ENCODE measurements at places on chromosomes 11 and 22.

DNA sequence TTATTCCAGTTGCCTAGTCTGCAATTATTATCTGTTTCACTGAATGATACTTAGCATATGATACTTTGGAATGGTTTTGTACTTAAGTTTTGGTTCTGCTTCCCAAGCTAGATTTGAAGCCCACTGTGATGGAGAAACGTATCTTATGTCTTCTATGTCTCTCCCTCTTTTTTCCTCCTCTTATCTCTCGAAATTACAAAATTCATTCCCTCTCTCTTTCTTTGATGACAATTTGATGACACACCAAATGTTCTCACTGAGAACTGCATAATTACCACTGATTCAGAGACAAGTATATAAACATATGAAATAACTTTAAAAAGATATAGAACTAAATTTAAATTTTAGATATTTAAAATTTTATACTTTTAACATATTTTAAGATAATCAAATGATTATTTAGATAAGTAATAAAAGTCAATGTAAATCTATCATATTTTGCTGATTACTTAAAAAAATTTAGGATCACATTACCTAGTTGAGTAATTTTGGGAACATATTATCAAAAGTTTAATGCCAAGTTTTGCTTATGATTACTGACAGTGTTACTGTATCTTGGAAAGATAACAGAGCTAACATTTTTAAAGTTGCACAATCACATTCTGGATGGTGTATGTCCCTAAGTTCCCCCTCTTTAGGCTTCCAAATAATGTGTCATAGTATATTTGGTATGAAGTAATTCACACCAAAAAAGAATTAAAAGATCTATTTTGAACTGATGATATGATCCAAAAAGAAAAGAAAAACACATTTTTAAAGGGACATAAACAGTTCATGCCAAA, 255.3 kb downstream of the SBF2 start:
- DNase-seq = no peak

- DNase-seq = peak; percentile 14
Observed at GRCh38 chr22:38614332-38615063, 41.7 kb downstream of the FAM227A start.

DNA sequence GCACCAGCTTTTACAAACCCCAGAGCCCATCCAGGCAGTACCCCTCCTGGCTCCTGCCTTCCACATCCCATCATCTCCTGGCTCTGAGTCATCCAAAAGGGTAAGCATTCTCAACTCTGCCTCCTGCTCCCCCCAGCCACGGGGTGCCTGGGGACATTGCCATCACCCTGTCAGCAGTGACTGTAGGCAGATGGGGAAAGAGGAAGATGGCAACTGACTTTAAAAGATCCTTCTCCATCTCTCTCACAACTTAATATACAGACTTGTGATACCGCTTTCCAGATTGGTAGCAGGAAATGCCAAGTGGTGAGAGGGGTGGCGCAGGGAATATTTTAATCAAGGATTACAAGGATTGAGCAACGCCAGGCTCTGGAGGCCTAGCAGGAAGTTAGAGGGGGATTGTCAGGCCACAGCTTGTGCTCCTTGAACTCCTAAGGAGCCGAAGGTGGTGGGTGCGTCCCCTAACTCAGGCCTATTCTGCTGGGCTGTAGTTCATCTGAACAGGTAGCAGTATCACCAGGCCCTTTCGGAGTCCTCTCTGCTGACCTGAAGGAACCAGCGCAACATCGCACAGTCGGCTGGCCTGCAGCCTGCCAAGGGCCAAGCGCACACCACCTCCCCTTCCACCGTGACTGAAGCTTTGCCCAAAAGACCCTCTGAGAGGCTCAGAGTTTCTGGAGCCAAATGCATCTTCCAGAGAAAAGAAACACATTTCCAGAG, 83.3 kb downstream of the ZC3H12C start:
- DNase-seq = peak; percentile 56

DNA sequence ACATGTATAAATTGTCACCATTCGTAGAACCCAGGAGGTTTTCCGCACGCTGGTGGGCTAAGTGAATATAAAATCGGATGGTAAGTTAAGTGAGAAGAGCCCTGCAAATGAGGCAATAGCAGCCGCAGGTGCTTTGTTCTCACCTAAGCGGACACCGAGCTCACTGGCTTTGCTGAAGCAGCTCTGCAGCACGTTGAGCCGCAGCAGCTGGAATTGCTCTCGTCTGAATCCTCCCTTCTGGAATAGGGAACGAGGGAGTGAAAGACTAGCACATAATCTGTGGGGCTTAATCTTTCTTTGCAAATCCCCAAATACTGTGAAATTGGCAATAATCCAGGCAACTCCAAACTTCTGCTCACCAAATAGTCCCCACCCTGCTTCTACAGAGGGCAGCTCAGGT, 488.1 kb downstream of the NTM start:
- no peak for DNase-seq

DNA sequence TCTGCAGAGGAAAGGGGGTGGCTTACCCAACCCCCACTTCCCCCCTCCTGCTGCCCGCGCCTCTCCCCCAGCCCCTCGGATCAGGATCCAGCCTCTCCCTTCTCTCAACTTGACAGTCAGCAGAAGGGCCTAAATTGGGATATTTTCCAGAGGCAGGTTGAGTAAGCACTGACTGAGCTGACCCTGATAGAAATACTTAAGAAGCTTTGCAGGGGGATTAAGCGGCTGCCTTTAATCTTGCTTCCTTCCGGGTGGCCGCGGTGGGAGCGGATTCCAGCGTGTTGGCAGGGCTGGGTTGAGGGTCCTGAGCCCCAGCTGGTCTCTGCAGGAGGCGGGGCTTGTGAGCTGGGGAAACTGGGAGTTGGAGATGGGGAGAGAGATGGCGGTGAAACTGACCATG, 445.2 kb downstream of the NTM start:
- DNase-seq = no peak

DNA sequence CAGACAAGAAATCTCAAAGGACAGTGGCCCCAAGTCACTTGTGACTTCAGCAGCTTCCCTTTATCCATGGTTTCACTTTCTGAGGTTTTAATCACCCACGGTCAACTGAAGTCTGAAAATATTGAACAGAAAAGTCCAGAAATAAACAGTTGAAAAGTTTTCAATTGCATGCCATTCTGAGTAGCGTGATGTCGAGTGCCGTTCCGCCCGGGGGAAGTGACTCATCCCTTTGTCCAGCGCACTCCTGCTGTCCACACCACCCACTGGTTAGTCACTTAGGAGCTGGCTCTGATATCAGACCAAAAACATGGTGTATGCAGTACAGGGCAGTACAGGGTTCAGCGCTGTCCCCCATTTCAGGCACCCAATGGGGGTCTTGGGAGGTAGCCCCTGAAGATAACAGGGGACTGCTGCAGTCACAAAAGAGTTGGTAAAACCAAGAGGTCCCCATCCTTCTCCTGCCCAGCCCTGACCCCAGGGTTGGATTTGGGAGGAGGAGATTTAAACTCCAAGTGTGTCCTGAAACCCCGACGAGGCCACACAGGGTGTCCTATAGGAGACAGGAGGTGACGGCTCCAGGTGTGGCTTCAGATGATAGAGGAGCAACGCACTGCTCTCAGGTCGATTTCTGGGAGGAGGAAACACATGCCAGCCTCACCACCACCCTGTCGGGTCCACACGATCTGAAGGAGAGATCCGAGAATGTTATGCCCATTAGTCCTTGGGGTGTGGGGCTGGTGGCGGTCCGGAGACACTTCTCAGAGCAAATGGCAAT, 390.1 kb downstream of the CTTN start:
- peak; percentile 84 for DNase-seq

DNA sequence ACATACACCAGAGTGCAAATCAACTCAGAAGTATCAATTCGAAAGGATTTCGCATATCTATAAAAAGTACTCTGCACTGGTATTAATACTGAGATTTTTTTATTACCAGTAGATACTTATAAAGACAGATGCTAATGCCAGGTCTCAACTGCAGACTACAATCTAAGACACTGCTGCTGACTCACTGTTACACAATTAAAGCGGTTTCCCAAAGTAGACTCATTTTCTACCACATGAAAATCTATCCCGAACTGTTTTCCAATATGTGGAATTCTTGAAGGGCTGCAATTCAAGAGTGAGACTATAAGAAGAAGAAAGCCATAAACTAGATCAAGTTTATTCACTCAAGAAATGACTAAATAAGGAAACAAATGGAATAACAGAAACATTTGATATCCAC, 57.2 kb upstream of the ARHGAP32 start:
- peak; percentile 84 for DNase-seq

GRCh38 chr11:60867871-60868681, 734 bp downstream of the ZP1 start:
- DNase-seq = no peak

- DNase-seq = no peak
Observed at GRCh38 chr11:13429836-13430235, 33.2 kb downstream of the BTBD10 start.

DNA sequence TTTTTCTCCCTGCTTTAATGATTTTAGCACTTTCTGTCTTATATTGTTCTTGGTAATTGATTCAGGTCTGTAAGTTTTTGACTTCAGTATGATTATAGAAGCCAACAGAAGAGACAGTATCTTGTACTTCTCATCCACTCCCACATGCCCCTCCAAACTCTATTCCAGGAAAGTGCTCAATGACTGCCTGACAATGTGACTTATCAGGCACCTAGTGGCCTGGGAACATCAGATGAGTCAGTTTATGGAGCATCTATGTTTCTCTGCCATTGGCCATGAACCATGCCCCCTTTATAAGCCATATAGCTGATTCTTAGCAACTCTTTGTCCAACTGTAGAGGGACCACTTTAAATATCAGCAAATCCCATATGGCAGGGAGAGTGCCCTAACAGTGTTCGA, 179.2 kb upstream of the MTMR2 start:
- peak; percentile 52 for DNase-seq

DNA sequence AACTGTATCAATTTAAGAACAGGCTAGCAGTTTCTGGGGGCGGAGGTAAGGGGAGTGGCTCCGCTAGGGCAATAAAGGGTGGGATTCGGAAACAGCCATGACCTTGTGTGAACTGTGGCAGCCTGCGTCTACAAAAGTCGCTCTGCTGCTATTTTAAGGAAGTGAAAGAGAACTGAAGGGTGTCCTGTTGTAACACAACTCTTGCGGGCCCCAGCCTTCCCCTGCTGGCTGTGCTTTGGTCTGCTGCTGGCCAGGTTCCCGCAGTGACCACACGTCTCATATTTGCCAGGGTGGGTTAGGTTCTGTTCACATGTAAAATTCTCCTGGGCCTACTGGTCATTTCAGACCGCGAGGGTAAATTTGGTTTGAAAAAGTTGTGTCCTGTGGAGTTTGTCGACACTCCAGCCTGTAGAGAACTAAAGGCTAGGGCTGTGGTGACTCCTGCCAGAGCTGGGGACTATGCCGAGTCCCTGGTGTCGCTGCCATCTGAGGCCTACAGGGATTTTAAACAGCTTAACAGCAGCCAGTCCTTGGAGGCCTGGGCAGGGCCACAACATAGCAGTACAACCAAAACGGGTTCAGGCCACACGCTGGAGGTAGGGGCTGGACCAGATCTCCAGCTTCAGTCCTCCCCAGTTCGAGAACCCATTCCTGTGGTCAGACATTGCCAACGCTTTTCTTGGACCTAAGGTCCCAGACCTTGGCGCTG, 1.1 kb upstream of the PPFIBP2 start:
- DNase-seq = peak; percentile 34

GRCh38 chr22:47495110-47495509, 732.7 kb downstream of the TBC1D22A start:
- DNase-seq = no peak

DNA sequence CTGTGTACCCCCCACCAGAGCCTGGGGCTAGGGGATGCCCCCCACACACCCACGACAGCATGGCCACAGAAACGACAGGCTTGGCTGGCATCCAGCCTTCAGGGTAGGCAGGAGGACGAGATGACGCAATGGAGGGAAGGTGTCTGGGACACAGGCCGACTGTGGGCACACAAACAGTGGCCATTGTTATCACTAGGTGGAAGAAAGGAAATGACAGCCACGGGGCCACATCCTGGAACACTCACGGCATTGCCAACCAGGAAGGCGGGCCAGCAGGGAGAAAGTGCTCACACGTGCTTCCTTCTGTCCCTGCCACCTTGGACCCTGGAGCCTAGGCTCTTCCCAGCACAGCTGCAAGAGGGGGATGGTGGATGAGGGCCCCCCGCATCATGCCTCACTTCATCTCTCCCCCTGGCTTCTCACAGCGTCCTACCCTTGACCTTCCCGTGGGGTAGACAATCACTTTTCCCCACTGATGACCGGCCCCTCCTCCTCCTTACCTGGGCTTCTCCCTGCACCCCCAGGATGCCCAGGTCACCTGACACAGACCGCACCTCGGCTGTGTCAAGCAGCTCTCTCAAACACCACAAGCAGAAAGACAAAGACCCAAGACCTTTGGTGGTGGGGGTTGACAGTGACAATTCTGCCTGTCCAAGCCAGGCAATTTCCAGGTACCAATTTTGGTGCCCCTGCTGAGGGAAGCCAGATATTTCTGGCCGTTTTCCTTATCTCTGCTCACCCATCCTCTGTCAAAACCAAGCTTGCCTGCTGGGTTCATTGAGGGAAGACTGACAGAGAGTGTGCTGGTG, 8.6 kb downstream of the PLA2G6 start:
- no peak for DNase-seq

GRCh38 chr22:30436196-30436595, 10.6 kb downstream of the MTFP1 start:
- DNase-seq = no peak

- DNase-seq = peak; percentile 56
Observed at GRCh38 chr22:19663286-19663815, 51.0 kb upstream of the SEPTIN5 start.

DNA sequence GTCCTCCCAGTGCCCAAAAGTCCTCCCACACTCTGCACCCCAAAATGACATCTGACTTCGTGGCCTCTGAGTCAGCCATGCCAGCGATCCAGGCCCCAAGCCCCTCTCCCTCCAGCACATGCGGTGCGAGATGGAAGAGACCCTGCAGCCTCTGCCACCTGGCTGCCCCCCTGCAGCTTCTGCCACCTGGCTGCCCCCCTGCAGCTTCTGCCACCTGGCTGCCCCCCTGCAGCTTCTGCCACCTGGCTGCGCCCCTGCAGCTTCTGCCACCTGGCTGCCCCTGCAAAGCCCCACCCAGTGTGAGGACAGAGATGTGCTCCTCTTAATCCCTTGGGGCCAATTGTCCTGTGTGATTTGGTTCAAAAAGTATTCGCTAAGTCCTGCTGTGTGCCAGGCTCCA, 68.0 kb downstream of the WNT7B start:
- no peak for DNase-seq

- no peak for DNase-seq
Observed at GRCh38 chr11:17691550-17691949, 27.8 kb upstream of the MYOD1 start.

DNA sequence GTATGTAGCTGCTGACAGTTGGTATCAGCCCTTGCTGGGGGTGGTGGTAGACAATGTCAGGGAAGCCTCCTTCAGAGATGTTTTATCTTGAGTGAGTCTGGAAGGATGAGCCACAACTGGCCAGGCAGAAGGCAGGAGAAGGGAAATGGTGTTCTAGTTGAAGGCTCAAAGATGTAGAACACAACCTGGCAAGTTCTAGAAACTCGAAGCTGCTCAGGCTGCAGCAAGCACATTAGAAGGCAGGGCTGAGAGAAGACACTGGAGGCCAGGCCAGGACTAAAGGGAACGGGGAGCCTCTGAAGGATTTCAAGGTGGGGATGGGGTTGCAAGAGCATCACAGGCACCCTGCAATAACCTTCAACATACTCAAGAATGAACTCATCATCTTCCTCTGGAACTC, 40.4 kb downstream of the USP35 start:
- no peak for DNase-seq

- no peak for DNase-seq
Observed at GRCh38 chr11:50423208-50423607, 390.5 kb downstream of the OR4C45 start.

Data from EL (cell line).